ENCODE measurements at places on chromosomes 11 and 22.

GRCh38 chr11:76699451-76700091 is 29.0 kb upstream of the LRRC32 start:
- peak; percentile 57 for DNase-seq

DNA sequence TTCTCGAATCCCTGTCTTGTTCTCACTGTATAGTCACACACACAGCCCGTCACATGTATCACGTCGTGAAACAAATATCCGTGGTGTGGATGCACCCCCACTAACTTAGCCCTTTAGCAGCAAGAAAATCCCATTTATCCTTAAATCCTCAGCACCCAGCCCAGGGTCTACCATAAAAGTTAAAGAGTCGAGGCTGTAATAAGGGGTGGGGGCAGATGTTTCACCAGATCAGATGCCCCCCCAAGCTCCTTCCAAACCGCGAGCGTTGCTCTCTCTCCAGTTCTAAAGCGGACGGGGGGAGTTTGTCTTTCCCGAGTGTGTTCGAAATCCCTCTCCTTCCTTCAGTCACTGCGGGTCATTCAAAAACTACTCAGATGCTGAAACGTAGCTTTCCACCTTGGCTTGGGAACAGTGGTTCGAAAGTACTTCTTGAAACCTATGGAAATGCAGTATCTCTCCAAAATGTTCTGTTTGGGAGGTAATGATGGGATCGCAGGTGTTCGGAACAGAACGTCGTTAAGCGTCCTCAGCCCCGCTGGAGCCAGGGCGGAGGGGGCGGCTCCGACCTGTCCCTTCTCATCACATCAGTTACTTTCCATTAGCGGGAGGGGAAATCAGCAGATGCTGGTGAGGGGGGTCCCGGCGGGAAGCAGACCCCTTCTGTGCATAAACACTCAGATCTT is 156.2 kb downstream of the BRD1 start:
- no peak for DNase-seq

GRCh38 chr22:38110008-38110862 is at the start of gene BAIAP2L2:
Gene BAIAP2L2, minus strand, starts transcription at chr22:38110684. Its CDS starts 159 bp downstream, at chr22:38110525.
- DNase-seq = no peak

DNA sequence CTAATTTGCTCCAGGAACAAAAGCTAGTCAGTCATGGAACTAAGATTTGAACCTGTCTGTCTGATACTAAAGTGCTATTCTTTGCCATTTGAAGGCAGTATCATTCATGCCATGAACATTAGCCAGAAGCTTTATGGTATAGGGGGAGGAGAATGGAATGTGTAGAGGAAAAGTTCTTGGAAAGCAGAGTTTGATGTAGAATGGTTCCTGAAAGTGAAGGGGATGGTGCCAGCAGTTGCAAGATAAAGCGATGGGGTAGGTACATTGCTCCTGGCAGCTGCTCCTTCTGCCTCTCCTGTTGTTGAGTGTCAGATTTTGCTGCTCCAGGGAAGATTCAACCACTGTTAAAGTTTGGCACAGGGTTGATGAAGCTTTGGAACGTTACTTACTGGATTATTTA is 53.4 kb downstream of the ARHGAP42 start:
- DNase-seq = no peak

DNA sequence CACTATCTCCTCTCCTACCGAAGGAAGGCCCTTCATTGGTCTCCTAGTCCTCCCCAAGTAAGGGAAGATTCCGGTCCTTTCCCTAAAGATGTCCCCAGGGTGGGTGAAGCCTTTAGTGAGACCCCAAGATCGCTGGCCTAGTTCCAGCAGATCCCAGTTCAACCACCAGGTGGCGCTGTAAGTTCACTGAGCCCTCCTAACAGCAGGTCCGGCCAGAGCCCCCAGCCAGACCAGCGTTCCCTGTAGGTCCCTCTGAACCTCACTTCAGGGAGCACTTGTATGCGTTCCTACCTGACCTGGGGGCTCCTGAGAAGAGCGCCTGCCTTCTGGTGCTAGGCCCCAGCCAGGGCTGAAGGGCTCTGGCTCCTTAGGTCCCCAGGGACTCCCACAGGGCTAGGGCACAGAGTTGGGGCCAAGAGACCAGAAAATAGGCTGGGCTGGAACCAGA is 38.1 kb downstream of the LMO1 start:
- DNase-seq = peak; percentile 68

GRCh38 chr11:134734141-134734845 is 322.3 kb upstream of the B3GAT1 start:
- no peak for DNase-seq

- no peak for DNase-seq
Observed at GRCh38 chr22:45254789-45255278, 14.1 kb upstream of the KIAA0930 start.

GRCh38 chr22:45425101-45425500 is 11.6 kb downstream of the RIBC2 start:
- no peak for DNase-seq
